ENCODE measurements at places on chromosomes 5 and 9. TPM values are rescaled to one million over a fixed set of nuclear protein-coding genes. Genes with fewer than 3 reads are reported as not detected.
A peak's percentile ranks its signal among the peaks of the same experiment; 100 is the strongest.

DNA sequence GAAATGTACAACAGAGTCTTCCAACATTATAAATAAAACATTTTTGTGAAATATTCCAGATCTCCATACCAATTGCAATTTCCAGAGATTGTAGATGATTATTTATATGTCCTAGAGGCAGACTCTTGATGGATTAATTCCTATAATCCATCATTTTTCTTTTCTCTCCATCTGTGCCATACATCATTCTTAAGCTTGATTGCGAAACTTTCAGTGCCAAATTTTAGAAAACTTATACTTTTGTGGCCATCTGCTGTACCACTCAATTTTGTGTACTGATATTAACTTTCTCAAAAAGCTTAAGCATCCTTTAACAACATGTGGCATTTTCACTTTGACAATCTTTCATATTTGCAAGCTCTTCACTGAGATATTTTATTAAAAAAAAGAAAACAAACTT lies 446.9 kb downstream of the SEMA5A start:
- DNase-seq, result no peak

Gene TRIM36
- 42.6 TPM for total RNA-seq

GRCh38 chr5:50302815-50303490 lies 138.1 kb downstream of the EMB start:
- no peak for DNase-seq

DNA sequence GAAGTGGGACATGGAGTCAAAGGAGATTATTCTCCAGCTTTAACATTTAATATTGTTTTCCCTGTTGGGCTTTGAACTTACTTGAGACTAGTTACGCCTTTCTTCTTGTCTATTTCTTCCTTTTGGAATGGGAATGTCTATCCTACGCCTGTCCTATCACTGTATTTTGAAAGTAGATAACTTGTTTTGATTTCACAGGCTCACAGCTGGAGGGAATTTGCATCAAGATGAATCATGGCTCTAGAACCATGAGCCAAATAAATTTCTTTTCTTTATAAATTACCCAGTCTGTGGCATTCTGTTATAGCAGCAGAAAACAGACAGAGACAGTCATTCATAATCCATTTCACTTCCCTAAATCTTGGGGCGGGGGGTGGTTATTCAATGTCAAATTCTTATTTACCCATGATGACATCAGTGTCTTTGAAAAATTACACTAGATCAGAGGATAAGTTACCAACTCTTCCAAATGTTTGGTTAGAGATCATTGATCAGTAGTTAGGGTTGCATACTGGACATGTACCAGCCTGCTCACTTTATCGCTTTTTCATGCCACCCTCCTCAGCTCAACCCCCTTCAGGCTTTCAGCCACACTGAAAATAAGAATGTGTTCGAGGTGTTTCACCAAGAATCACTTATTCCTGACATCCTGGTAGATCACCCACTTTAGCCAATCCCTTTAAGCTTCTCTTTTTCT lies 419.6 kb upstream of the PIK3R1 start:
- DNase-seq, result no peak

Gene FGF1
- total RNA-seq, result not detected

- no peak for DNase-seq
Measured at GRCh38 chr9:88312517-88313103, 75.6 kb upstream of the SPIN1 start.

DNA sequence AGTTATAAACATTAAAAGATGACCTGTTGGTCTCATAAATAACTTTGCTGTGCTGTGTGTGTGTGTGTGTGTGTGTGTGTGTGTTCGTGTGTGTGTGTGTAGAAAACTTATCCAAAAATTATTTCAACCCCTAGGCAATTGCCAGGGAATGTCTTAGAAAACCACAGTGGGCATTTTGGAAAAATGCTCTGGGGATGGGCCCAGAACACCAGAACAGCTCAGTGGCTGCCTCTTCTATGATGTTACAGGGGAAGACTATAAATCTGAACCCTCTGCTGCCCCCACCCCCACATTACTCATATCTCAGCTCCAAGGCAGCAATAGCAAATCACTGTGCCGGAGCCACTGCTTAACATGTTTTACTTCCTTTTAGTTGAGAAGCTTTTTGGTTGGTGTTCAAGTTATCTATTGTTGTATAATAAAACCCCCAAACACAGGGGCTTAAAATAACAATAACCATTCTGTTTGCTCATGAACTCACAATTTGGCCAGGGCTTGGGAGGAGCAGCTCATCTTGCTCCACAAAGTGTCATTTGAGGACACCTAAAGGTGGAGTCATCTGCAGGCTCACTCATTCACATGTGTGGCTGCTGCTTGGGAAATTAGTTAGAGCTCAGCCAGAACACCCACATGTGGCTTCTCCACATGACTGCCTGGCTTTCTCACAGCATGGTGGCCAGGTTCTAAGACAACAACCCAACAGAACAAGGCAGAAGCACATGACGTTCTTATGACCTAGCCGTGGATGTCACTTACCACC lies 40.4 kb downstream of the ACTBL2 start:
- DNase-seq, result no peak

Gene FOXD4L4
- total RNA-seq, result 0.15 TPM

GRCh38 chr5:5497152-5497788 lies 74.8 kb downstream of the ICE1 start:
- DNase-seq, result peak; percentile 62

Gene DELE1
- total RNA-seq, result 86.5 TPM

DNA sequence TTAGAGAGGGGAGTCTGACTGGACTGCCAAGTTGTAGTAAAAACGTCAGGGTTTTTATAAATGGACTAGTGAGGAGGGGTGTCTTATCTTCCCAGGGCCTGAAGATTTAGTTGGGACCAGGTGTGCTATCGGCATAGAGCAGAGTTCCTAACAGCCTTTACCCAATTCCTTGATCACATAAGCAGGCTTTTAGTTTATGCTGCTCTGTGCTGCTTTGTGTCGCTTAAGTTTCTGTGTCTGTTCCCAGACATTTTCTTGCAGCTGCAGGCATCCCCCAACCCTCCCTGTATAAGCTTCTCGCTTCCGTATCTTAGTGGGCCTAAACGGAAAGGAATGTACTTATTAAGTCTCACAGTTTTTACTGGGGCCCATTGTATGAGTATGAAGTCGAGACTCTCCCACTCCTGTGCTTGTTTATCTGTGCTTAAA lies 2.6 kb upstream of the SMC5 start:
- DNase-seq, result peak; percentile 22

- DNase-seq, result no peak
Measured at GRCh38 chr5:135308752-135309151, 90.3 kb downstream of the MACROH2A1 start.

DNA sequence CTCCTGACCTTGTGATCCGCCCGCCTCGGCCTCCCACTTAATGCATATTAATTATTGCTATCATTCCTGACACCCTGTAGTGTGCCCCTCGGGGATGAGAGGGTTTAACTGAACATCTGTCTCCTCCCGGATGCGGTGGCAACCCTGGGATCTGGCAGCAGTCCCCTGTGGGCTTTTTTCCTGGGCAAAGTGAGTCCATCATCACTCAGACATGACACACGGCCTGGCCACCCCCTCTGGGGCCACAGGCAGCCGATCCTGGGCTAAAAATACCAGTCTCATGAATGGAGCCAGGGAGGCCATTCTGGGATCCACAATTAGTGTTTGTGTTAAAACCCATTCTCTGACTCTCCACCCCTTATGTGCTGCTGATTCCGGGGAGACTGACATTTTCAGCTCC lies 161.2 kb downstream of the RGS3 start:
- no peak for DNase-seq

DNA sequence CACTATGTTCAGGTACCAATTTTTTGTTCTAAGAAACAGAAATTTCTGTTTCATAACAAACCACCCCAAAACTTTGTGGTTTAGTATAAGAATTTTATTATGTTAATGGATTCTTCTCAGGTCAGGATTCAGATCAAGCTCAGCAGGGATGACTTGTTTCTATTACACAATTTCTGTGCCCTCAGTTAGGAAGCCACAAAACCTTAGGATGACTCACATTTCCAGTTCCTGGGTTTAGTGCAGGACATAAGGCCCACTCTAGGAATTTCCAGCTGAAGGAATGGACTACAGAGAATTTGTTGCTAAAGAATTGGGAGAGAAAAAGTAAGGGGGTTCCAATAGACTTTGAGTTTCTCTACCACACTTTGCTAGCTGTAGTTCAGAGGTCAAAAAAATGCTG lies 629.3 kb downstream of the ANXA1 start:
- DNase-seq, result no peak

DNA sequence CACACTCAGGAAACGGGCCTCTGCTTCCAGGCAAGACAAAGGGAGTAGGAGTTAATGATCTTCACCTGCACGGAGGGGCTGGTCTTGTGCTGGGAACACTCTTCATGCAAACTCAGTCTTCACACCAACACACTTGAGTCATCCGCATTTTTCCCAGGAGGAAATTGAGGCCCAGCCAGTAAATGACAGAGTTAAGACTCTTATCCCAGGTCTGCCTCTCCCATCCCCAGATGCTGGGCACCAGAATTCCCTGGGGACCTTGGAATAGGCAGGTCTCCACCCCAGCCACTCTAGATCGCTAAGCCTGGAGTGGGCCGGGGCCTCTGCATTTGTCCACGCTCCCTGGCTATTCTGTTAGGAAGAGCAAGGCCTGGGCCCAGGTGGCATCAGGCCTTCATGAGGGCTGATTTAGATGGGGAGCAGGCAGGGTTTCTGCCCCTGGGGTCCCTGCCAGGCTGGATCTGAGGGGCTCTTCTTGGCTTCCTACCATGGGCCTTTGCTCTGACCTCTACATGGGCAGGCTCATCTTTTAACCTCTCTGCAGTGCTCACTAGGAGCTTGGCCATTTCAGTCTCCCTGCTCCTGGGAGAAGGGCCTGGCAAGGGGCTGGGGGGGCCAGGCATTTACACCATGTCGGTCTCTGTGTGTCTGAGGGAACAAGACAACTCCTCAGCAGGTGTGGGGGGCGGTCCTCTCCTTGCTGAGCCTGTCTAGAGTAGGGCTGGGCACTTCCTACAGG lies 77.3 kb downstream of the AMBP start:
- DNase-seq, result no peak

DNA sequence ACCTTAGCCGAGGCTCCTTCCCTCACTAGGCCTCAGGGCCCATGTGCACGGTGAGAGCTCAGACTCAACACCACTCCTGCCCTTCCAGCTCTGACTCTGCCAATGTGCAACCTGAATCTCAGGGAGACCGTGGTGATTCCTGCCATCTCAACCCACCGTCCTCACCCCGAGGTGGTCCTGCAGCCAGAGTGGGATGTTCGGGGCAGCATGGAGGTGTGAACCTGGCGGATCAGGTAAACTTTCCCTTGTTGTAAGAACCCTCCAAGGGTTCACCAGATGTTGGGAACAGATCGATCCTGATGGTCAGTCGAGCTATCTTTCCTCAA lies 538 bp upstream of the AKNA start:
- no peak for DNase-seq

Gene NPM1
- total RNA-seq, result 2,155 TPM

- no peak for DNase-seq
Measured at GRCh38 chr5:82982846-82983245, 94.3 kb downstream of the TMEM167A start.

DNA sequence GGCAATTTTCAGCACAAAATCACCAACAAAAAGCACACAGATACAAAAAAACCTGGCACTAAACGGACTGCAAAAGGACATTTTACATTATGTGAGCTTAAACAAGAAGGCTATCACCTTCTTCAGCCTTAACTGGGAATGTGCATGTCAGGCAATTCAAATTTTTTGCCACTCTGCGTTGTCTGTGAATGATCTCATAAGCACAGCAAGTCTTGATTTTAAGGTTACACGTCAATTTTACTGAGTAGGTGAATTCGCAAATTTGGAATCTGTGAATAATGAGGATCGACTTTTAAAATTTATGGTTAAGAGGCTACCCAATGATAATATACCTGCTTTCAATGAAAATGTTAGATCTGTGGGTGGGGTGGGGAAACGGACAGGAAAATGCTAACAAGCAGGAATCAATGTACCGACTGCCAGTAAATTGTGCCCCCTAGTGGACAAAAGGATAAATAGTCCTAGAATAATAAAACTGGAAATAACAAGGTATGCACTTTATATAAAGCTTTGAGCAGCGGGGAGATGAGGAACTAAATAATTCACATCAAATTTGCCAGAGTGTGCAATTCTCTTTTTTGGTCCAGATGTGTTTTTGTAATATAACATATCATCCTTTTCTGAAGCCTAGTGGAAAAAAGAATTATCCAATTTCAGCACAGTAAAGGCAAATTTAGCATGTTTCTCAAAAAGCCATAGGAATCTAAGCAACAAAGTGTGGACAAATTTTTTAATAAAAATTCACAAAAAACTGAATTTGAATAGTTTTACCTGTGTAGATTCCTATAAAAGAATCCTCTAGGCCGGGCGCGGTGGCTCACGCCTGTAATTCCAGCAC lies 20.5 kb downstream of the EQTN start:
- DNase-seq, result peak; percentile 73

DNA sequence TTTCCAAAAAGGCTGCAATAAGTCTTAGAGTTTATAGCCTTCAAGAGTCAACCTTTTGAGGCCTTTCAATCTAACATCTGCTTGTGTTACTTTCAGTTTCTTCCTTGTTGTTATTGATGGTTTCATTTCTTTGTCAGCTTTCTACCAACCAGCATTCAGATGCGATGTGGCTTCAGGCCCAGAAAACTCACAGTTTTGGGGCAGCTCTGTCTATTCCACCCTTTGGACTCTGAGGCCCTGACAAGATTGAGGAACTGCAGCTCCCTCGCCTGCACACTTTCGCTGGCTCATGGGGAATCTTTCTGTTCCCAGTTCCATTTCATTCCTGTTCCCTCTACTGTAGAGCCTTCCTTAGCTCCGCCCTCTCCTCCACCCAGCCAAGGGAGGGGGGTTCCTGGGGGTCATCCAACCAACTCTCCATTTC lies 13.3 kb upstream of the WHRN start:
- DNase-seq, result no peak

DNA sequence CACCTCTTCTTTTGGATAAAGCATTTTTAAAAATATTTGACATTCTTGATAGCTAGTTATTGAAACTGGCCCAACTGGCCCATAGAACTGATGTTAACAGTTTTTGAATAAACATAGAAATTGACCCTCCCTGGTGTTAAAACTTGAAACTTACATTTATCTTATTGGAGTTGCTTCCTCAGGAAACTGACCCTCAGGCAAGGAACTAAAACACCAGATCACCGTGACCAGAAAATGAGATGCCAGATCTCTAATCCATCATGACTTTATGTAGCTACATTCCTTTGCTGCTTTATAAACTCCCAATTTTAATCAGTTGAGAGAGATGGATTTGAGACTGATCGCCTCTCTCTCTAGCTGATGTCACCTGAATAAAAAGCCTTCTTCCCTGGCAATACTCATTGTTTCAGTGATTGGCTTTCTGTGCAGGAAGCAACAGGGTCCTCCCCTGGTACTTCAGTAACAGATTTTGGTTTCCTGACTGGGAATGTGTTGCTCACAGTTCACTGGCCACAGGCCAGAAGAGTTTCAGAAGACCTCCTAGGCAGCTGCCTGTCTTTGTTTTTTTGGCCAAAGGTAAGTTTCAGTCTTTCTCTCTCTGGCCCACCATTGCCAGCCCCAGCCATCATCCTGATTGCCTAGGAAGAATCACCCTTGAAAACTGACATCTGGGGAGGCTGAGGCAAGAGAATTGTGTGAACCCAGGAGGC lies 212.4 kb downstream of the DTWD2 start:
- no peak for DNase-seq

Gene CAVIN4
- total RNA-seq, result 8.8 TPM

Data from neural progenitor cell (in vitro differentiated cells).